ENCODE measurements at places on chromosomes 5 and 9.

GRCh38 chr5:79809743-79810142 is 120.1 kb downstream of the CMYA5 start:
- no peak for DNase-seq

- no peak for DNase-seq
Measured at GRCh38 chr9:111891910-111892499, 4.6 kb upstream of the UGCG start.

DNA sequence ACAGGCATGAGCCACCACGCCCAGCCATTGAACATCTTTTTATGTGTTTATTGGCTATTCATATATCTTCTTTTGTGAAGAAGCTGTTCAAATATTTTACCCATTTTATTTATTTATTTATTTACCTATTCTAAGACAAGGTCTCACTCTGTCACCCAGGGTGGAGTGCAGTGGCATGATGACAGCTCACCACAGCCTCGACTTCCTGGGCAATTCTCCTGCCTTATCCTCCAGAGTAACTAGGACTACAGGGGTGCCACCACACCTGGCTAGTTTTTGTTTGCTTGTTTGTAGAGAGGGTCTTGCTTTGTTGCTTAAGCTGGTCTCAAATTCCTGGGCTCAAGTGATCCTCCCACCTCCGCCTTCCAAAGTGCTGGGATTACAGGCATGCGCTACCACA is 33.5 kb downstream of the NAIF1 start:
- no peak for DNase-seq

DNA sequence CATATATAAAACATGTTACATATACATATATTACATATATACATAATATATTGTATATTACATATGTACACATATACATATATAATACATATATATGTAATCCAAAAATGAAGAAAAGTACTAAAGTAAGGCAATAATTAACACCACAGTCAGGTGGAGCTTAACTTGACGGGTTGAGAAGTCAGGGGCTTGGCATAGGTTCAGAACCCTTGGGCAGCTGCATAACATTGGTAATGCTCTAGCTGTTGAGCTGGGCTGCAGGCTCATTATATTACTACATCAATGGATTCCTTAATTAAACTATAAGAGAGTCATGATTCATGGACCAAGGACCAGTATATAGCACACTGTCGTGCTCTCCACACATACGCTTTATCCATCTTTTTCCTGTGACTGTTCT is 435.2 kb upstream of the ADAMTS16 start:
- no peak for DNase-seq

GRCh38 chr9:23683611-23684061 is 142.4 kb downstream of the ELAVL2 start:
- no peak for DNase-seq

GRCh38 chr5:2710910-2711309 is 40.6 kb downstream of the IRX2 start:
- DNase-seq: no peak

- DNase-seq: no peak
Measured at GRCh38 chr9:35705372-35705771, 15.6 kb upstream of the TPM2 start.

Data from retinal pigment epithelial cell (primary cell).